Activated CD8-positive, alpha-beta memory T cell treated with anti-CD3 and anti-CD28 coated beads for 1 hour (primary cell): ENCODE measurements at places on chromosomes 12 and 14.

GRCh38 chr12:5511644-5512600 is 80.0 kb downstream of the NTF3 start:
- no peak for DNase-seq

DNA sequence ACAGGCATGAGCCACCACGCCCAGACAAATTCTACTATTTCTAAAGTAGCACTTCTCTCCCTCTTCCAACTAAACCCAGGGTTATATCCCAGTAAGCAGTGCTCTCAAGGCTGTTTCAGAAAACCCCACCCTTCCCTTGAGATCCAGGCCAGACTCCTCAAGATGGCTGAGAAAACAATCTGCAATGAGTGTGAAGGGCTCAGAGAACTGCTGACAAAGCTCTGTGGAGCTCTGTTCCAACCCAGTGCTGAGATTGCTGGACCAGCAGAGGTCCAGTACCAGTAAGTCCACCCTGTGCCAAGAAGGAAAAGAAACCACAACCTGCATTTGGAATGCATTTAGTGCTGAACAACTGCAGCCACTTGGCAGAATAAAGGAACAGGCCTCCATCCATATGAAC is 3.7 kb upstream of the IFFO1 start:
- DNase-seq = no peak

DNA sequence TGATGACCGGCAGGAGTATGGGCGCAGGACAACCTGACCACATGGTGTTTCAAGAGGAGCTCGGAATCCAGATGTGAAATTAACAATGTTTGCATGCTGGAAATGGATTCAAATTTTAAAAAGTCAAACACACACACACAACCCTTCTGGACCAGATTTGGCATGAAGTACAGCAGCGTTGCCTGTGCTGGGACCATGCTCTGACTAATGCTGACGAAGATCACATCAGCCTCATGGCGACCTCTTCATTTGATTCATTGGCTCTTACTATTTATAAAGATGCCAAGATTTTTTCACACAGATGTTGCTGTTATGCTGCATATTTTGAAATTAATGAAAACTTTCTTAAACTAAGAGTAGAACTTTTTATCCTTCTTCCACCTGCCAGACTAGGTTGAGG is 926.6 kb upstream of the TMEM132C start:
- DNase-seq = no peak

DNA sequence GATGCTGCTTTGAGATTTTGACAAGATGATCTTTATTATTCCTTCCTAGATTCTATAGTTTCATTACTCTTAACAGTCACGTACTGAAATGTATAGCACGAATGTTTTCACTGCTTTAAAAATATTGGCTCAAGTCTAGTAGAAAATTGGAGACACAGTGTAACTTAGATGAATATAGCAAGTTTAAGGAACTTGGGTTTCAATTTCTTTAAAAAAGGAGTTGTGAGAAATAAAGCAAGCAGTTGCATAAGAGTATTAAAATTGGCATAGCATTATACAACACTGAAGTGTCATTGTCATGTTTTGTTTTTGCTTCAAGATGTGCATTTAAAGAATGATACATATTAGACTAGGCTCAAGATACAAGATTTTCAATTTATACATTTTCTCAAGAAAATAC is 624.8 kb upstream of the NOVA1 start:
- DNase-seq = no peak

DNA sequence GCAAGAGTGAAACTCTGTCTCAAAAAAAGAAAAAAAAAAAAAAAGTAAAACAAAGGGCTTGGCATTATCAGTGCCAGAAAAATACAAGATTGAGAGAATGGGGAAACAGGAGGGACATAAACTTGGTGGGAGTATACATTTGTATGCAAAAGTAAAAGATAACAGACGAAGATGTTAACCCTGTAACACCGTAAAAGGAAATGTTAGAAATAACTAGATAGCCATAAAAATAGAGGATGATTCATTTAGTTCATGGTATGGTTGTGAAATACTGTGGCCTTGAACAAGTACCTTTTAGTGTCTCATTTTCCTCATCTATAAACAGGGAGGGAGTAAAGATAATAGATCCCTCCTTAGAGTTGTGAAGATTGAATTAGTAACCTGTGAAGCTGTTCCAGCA is 33.3 kb downstream of the ATP2A2 start:
- DNase-seq = no peak

GRCh38 chr12:67068204-67068731 is 200.9 kb upstream of the CAND1 start:
- DNase-seq = no peak

GRCh38 chr14:65600742-65601141 is 188.2 kb downstream of the FUT8 start:
- DNase-seq = no peak
